ENCODE measurements at places on chromosomes 4 and X.
A peak's percentile ranks its signal among the peaks of the same experiment; 100 is the strongest.

GRCh38 chr4:124053872-124054538 lies 657.4 kb downstream of the SPRY1 start:
- no peak for DNase-seq

DNA sequence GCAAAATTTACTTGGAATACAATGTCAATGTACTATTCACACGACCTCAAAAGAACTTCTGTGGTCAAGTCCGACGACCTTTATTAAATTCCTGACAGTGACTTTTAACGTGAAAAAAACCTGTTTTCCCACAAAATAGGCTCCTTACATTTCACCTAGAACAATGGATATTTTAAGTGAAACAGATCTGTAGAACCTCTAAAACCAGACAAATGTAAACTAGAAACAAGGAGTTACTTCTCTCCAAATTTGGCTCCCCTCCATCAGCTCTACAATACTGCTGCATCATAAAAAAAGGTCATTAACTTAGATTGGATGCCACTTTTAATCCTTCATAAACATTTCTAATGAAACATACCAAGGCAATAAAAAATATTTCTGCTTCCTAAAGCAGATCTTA lies 1.2 kb downstream of the NEK1 start:
- no peak for DNase-seq

- no peak for DNase-seq
Observed at GRCh38 chr4:165398570-165398969, 19.8 kb downstream of the CPE start.

DNA sequence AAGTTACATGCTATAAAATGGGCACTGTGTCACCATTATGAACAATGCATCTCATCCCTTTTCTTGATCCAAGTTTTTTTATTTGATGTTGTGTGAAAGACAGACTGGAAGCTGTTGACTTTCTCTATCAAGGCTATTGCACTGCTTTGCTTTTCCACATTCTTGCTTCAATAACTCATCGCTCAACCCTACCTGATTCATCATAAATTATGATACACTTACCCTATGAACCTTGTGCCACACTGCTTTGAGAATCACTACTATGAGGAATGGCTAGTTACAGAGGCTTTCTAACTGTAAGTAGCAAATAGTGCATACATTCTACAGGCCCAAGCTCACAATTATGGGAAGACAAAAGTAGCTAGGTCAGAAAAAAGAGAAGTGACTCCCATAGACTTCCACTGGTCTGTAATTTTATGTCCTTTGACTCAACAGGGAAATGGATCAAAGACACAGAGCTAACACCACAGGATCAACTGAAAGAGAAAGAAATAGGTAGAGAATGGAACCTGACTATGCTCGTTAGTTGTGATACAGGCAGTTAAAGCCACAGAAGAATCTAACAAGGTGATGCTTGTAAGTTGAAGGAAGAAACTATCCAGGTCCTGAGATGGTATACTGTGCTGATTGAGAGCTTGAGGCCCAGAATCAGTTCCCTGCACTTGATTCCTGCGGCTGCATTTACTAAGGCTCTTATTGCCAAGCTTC lies 163.5 kb downstream of the PPP3CA start:
- DNase-seq = no peak

DNA sequence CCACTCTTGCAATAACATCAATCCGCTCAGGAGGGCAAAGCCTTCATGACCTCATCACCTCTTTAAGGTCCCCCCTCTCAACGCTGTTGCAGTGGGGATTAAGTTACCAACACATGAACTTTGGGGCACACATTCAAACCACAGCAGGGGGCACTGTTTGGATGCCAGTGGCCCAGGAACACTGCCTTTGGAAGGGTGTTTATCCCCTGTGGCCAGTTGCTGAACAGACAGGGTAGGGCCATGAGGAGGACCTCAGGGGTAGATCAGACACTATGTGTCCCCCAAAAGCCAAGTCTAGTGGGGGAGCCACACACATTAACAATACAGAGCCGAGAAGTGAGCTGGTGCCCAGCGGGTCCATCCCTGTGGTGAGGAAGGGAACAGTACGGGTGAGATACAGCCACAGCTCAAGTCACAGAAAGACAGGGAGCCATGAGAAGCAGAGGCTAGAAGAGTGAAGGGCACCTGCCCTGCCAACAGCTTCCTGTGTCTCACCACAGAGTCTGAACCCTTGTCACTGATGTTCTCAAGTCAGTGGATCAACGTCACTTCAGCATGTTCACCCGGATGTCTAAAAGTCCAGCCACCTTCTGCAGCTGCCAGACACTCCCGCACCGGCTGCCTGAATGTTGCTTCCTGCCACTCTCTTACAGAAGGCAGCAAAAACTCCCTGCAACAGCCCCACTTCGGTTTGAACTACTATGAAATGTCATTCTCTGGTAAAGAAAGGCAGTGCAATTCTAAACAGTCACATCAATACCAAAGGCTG lies 19.9 kb upstream of the MXD4 start:
- DNase-seq = peak; percentile 55

GRCh38 chrX:72373136-72373535 lies 67.4 kb upstream of the CITED1 start:
- DNase-seq = no peak

- no peak for DNase-seq
Observed at GRCh38 chr4:136036744-136037143, 1495.5 kb downstream of the PCDH18 start.

GRCh38 chrX:71823391-71824057 lies 60.4 kb downstream of the CXorf49B start:
- DNase-seq = no peak

DNA sequence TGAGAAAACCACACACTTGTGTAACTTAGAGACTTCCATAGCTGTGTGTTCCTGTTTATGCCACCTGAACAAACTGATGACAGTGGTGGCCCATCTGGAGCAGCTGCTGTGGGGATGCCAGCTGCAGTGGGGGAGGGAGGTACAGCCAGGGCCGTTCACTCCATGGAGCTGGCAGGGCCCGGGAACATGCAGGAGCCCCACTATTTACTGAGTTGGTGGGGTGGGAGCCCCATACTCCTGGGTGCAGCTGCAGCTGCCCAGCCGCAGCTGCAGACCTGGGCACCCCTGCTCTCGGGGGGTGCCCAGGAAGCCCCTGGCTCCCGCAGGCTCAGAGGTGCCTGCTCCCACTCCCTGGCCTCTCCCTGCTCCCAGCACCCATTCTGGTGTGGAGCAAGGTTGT lies 398.6 kb upstream of the RASGEF1B start:
- DNase-seq = no peak

GRCh38 chr4:121728066-121728465 lies 31.3 kb upstream of the ANXA5 start:
- no peak for DNase-seq

- no peak for DNase-seq
Observed at GRCh38 chr4:95417531-95417930, 131.2 kb downstream of the UNC5C start.

- DNase-seq = no peak
Observed at GRCh38 chr4:85610450-85610849, 135.5 kb downstream of the ARHGAP24 start.

DNA sequence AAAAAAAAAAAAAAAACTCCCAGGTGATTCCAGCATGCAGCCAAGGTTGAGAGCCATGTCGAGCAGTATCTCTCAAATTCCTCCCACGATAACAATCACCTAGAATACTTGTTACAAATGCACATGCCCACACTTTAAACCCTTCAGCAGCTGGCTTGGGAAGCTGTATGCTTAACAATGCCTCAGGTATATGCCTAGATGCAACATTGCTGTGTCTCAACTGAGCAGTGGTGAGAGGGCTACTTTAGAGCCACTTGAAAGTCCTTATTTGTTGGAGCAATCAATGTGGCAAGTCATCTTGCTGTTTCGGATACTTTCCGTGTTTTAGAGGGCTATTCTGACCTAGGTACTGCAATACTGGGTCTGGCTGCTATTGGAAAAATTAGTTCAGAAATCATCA lies 487.4 kb downstream of the INPP4B start:
- DNase-seq = no peak

GRCh38 chrX:96474029-96474740 lies 210.5 kb upstream of the DIAPH2 start:
- no peak for DNase-seq

DNA sequence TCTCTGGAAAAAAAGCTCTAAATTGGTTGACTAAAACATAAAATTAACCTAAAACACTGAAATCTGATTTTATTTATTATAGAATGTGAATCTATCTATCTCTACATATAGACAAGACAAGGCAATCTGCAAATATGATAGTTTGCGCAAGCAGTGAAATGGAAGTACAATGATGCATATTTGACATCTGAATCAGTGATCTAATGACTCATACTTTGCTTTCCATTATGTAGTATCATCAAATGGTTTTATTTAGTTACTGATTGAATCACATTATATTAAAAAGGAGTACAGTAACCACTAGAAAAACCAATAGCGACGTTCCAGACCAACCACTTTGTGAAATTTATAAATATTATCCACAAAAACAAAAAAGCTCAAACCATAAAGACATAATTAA lies 1969.3 kb downstream of the PCDH7 start:
- no peak for DNase-seq

- DNase-seq = no peak
Observed at GRCh38 chrX:115373308-115373707, 83.8 kb downstream of the LUZP4 start.

GRCh38 chrX:12979026-12979607 lies 4.2 kb downstream of the TMSB4X start:
- DNase-seq = no peak

DNA sequence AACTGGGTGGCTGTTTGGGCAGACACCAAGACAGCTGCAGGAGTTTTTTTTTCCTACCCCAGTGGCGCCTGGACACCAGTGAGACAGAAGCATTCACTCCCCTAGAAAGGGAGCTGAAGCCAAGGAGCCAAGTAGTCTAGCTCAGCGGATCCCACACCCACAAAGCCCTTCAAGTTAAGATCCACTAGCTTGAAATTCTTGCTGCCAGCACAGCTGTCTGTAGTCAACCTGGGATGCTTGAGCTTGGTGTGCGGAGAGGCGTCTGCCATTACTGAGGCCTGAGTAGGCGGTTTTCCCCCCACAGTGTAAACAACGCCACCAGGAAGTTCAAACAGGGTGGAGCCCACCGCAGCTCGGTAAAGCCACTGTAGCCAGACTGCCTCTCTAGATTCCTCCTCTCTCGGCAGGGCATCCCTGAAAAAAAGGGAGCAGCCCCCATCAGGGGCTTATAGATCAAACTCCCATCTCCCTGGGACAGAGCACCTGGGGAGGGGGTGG lies 171.4 kb downstream of the ARHGEF9 start:
- DNase-seq = no peak

DNA sequence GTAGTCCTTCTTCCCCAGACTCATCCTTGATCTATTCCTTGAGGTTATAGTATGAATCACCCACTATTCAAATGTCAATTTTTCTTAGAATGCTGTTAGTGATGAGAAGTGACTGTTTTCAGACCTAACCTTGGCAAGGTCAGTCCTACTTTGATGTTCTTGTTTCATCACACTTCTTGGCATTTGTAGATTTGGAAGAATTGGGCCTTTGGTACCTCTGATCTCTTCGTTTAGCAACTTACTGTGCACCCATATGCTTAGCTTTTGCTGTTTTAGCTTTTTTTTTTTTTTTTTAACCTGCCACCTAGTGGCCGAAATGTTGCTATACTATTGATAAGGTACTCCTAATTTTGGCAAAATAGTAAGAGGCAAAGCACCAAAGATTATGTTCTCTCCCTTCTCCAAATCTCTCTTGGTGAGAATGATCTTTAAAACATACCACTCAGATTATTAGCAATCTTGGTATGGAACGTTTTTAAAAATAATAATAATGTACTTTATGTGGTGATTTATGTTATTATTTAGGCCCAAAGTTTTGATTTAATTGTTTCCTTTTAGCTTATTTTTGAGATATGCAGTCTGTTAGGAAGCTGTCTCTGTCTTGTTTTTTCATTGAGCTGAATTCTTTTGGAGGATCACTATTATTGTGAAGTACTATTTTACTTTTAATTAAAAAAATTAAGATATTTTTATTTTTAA lies 16.6 kb downstream of the DCK start:
- no peak for DNase-seq

DNA sequence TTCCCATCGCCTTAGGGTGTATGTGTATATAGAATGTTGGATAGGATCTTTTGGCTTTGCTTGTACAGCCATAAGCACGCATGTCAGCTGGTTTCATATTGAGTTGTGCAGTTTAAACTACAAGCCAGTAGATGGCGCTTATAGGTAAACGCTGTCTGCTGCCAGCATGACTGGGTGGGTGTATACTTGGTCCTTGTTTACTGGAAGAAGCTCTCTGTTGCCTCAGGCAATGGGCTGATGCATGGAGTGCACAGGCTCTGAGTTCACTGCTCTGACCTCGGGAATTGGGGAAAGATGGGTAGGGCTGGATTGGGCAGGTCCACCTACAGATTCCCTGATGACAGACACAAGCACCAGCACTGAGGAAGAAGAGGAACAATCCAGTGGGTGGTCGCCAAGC lies 831.5 kb downstream of the STIM2 start:
- DNase-seq = peak; percentile 43

GRCh38 chr4:2799224-2799911 lies 6.5 kb downstream of the SH3BP2 start:
- DNase-seq = peak; percentile 51

GRCh38 chrX:50812995-50813842 lies 775 bp downstream of the SHROOM4 start:
- no peak for DNase-seq

DNA sequence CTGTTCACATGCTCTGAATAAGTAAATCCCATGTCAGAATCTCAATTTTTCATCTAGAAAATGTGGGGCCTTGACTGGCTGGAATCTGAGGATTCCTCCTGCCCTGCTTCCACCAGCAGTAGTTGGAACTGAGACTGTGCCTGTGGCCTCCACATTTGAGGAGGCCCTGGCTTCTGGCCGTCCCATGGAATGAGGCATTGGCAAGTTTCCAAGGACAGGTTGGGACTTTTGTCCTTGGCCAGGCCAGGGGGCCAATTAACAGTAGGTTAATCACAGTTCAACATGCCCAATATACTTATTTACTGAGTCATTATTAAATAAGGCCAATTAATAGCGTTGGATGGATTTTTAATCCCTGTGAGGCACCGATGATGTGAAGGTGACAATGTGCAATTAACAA lies 50.2 kb upstream of the GABRE start:
- DNase-seq = no peak

GRCh38 chrX:136616987-136617685 lies 30.8 kb upstream of the CD40LG start:
- no peak for DNase-seq

GRCh38 chr4:74308215-74308614 lies at the start of gene EPGN:
Gene EPGN (plus strand): TSS chr4:74308470. CDS start chr4:74308534, 64 bp downstream.
- no peak for DNase-seq

DNA sequence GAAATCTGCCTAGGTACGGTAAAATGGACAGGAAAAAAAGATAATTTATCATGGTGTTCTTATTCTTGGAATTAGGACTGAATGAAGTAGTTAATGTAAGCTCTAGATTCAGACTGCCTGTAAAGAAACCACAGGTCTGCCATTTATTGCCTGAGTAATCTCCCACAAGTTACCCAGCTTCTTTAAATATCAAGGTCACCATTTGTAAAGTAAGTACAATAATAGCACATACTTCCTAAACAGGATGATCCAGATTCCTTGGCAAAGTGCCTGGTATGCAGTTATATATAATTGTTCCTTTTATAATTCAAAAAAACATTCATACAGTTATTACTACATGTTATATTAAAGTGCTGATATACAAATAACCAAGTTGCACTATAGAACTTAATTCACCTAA lies 368.6 kb downstream of the HNRNPD start:
- DNase-seq = no peak

GRCh38 chr4:11106759-11107158 lies 321.9 kb downstream of the HS3ST1 start:
- no peak for DNase-seq

Measured in GDM1 (cell line).